ENCODE measurements at places on chromosomes 7 and 10. TPM values are rescaled to one million over a fixed set of nuclear protein-coding genes. Genes with fewer than 3 reads are reported as not detected.

DNA sequence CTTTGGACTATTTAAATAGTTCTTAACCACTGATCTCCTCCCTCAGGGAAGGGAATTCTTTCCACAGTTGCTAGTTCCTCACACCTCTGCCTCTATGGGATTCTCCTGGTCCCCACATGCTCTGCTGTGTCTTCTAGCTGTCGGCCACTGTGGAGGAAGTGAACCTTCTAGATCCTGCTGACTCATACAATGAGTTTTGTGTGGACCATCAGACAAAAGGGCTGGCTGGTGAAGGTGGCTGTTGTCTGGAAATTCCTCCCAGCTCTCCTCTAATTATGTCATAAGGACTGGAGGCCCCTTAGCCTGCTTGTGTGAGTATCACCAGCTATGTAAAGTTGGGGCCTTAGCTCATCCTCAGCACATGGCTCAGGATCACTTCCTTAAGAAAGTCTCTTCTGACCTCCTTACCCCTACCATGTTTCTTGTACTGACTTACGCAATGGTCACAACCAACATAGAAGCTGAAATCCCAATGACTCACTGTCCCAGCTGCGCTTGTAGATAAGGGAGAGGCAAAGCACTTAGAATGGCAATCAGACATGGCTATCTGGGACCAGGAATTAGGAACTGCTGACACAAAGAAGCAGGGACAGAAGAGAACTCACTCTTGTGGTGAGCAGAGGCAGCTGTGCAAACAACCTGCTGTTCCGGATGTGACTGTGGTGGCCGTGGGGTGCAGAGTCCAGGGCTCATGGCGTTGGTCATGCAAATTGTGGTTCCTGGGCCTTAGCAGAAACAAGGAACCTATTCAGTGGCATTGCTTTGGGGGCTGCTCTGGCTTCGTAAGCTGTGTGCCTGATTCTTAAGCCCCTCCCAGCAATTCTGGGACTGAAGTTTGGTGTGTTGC, 2.5 kb upstream of the MACC1 start:
- DNase-seq: peak; percentile 39

Gene ZWINT
- 86.4 TPM for total RNA-seq

- no peak for DNase-seq
These were observed 827.8 kb downstream of the GRM8 start for GRCh38 chr7:126424985-126425384.

DNA sequence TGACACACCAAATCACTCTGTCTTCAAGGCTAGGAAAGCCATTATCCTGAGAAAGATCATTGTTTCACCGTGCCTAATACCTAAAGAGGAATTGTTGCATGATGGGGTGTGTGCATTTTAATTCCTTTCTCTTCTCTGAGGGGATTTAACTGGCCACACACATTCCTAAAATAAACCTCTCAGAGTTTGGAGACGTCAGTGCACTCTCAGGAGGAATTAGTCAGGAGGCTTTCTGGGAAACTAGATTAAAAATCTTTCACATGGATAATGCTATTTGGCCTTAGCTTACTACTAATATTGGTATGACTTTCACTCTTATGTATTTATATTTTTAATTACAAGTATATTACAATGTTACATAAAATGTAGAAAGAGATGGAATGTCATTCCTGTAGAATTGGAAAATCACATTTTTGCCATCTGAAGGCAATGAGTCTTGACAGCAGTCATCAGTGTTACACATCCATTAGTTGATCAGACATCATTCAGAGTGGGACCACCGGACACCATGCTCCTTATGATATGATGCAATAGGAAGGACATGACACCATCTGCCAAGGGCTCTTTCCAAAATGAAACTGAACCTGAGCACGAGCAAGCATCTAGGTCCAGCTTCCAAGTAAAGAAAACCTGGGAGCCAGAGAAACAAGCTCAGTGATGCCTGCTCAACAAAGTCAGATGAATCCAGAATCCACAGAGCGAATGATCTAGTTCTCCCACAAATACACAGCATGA, 43.1 kb upstream of the TMEM273 start:
- no peak for DNase-seq

GRCh38 chr10:128274938-128275337, 148.7 kb upstream of the MKI67 start:
- no peak for DNase-seq

DNA sequence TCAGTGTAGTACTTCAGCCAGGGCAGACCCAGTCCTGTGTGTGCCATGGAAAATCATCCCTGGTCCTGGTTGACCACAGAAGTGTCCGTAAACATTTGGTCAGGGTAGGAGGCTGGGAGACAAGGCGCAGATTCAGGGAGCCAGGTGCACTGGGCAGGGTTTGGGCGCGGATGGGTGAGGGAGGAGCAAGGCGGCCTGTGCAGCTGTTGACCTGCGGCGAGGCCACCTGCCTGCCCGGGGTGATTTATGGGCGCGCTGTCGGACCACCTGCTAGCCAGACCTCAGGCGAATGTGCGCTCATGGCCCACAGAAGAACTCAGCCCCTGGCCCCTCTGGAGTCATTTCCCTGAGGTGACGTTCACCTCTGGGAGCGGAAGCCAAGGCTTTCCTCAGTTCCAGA, 6.6 kb downstream of the SFRP5 start:
- DNase-seq: no peak

DNA sequence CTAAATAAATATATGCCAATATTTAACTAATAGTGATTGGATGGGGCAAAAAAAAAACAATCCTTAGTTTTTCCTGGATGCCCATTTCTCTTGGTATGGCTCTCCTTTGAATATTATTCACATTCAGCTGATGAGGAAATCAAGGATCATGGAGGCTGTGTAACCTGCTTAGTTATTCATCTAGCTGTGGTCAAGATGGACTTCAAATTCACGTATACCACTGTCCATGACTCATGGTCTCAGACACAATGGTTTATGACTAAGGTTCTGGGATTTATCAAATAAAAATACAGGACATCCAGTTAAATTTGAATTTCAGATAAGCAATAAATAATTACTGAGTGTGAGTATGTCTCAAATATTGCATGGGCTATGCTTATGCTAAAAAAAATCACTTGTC, 191.5 kb upstream of the CELF2 start:
- peak; percentile 3 for DNase-seq

DNA sequence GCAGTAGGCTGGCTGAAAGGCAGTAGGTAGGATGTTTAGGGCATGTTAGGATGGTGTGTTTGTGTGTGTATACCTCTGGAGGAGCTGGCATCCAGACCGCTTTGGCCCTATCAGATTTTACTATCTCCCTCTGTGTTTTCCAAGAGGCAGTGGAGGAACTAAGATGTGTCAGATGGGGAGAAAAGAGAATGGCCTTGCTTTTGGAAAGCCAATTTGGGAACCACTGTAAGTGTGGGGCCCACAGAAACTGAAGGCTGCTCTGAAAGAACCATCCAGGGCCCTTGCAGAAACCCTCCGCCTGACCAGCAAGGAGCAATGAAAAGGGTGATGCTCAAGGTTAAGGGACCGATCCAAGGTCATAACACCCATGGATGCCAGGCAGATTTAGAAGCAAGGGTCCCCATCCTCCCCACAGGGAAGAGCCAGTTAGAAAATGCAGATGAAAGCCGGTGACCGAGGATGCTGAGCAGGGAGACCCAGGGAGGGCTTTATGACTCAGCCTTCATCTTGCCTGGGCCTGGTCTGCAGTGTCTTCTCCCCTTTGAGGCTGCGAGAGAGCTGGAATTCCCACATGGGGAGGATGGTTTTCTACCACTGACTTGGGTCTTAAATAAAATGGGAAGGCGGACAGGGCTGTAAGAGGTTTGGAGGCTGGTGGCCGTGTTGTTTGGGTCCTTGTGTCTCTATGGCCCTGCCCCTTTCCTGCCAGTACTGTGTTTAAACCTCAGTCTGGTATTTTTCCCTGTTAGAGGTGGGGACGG, 275.8 kb downstream of the LRMDA start:
- no peak for DNase-seq

GRCh38 chr7:35723011-35723410, 28.1 kb upstream of the HERPUD2 start:
- DNase-seq: no peak

DNA sequence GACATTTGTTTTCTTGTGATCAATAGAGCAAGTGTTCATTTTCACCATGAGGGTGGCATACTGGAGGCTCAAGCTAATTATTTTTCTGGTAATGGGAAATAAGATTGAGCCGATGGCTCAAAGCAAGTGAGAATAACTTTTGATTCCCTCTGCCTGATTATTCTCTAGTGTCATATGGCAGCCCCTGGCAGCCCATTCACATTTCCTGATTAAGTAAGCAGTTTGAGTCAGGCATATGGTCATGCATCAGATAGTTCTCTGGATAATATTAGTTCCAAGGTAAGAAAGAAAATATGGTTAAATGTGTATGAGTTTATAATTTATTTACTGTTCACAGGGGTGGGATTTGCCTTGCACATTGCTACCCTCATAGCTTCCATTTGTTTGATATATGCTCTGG, 109.2 kb downstream of the DYNC1I1 start:
- no peak for DNase-seq

DNA sequence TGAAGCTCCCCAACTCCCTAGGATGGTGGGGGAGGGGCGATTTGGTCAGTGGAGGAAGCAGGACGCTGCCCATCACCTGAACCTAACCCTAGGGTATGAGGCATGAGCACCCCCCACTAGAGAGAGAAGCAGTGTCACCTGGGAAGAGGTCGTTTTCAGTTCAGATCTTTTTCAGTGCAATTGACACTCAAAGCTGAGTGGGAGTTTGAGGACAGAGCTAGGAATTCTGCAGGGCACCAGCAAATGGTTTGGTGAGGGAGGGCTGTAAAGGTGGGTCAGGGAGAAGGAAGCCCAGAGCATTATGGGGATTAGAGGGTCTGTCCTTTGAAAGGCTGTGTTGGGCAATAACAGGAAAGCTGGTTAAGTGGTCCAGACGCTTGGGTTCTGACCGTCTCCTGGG, 10.9 kb downstream of the BPGM start:
- no peak for DNase-seq

DNA sequence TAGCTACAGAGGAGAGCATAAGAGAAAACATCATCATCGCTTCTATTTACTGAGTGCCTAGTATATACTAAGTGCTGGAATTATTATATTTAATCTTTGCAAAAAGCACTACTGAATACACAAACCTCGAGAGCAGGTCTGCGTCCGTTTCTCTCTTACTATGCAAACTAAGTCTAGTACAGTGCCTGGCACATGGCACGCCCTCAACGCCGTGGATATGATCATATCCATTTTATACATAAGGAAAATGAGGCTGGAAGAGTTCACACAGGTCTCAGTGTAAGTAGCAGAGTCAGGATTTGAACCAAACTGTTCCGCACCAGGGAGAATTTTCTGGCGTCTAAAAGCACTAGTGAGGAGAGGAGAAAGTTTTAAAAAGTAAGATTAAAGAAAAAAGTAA, 17.6 kb downstream of the MXI1 start:
- no peak for DNase-seq

GRCh38 chr7:5523052-5523711, 99.5 kb upstream of the TNRC18 start:
- no peak for DNase-seq

Gene SOSTDC1
- total RNA-seq: 0.26 TPM

Gene ADCYAP1R1
- not detected for total RNA-seq

- DNase-seq: no peak
These were observed 83.0 kb downstream of the C1GALT1 start for GRCh38 chr7:7265081-7266075.

DNA sequence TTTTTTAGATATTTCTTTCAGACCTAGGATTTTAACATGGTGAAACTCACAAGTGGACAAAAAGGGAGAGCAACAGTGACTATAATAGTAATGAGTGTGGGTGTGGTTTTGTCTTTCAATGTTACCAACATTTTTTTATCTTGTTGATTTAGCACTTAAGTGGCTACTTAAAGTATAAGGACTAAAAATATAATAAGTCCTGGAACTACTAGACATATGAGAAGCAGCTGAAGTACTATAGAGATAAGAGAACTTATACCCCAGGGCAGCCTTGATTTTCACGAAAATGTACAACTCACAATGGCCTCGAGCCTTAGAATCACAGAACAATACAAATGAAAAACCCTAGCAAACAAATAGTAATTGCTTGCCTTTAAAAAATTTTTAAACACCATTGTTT, 1151.8 kb downstream of the TYW1 start:
- DNase-seq: no peak

DNA sequence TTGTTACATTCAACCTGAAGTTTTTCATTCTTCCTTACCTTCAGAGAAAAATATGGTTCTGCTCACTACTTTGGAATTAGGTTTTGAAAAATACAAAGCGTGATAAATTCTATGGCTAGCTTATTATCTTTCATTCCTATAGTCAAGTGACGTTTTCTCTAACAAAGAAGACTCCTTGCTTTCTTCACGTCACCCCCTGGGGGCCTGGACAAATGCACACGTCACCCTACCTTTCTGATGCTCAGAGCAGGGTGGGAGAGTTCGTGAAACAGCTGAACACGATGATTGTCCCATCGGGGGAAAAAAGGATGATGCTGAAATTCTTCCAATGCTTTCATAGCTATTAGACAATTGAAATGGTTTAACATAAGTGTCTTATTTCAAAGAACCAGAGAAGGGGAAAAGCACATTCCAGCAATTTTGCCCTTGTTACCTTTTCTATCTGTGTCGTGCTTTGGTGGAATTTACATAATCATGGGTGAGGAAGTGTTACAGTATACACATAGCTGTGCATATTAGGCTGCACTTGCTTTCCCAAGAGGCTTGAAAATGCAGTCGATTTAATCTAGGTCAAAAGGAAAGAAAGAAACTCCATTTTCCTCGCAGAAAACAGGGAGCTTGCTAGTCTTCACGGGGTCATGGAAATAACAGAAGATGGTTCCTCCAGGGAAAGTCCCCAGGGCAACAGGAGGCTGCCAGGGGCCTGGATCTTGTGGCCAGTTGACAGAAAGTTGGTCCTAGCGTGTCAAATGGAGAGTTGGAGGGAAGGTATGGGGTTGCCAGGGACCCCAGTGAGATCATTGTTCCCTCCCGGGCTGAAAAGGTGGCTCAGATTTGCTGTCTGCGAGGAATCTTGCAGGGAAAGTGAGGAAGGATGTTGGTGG, 189.2 kb downstream of the CELF2 start:
- no peak for DNase-seq

Gene CPED1
- not detected for total RNA-seq

Gene AFAP1L2
- total RNA-seq: 9.0 TPM

GRCh38 chr10:122590153-122590552, 29.6 kb downstream of the DMBT1 start:
- no peak for DNase-seq

DNA sequence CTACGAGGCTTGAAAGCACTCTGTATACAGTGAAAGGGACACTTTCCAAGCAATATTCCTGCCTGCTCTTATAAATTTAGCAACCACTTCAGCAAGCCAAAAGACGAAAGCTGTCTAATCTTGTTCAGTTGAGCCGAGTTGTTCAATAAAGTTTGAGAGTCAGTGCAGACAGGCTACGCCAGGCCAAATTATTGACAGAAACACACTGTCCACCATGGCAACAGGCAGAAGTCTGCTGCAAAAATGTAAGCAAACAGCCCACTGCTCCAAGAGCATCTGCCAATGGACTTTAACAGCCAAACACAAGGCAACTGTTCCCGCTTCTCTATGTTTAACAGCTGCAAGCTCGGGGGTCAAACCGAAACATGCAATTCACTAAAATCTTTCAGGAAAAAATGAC, 85.7 kb downstream of the GLI3 start:
- DNase-seq: no peak

- DNase-seq: no peak
These were observed 195.7 kb upstream of the NRG3 start for GRCh38 chr10:81679291-81679690.
